Keratinocyte (primary cell): ENCODE measurements at places on chromosomes 6 and 20. TPM values are rescaled to one million over a fixed set of nuclear protein-coding genes. Genes with fewer than 3 reads are reported as not detected.

DNA sequence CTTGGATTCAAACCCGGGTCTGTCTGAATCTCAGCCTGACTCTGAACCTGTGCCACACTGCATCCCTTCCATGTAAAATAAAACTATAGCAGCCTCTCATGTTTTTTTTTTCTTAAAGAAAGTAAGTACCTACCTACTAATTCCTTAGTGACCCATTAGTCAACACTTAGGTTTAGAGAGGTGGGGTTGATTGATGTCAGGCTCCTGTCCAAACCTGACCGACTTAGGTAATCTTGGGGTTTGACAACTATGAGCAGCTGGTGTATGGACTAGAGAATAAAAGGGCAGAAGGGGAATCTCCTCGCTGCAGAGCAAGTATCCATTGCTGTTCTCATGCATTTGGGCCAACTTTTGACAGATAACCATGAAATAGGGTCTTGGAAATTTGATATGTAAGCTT, 6.5 kb downstream of the NKAIN2 start:
- DNase-seq = no peak

Gene ANGPT4
- not detected in 3 replicates for polyA plus RNA-seq

- DNase-seq = no peak
These were observed 449.9 kb downstream of the DHX35 start for GRCh38 chr20:39412091-39412490.

DNA sequence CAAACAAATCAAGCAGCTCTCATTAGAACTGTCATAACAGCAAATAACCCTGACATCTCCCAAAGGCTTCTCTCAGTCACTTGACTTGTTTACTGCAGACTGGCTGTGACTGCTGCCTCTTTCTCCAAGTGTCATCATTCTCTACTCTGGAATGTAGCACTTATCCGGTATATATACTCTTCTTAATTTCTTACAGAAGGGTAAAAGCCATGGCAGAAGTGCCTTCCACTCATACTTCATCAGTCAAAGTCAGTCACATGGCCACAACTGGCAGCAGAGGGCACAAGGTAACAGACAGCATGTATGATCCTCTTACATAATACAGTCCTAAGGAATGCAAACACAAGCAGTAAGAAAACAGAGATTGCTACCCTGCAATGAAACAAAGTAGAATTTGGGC, 9.3 kb downstream of the NAPB start:
- DNase-seq = no peak

DNA sequence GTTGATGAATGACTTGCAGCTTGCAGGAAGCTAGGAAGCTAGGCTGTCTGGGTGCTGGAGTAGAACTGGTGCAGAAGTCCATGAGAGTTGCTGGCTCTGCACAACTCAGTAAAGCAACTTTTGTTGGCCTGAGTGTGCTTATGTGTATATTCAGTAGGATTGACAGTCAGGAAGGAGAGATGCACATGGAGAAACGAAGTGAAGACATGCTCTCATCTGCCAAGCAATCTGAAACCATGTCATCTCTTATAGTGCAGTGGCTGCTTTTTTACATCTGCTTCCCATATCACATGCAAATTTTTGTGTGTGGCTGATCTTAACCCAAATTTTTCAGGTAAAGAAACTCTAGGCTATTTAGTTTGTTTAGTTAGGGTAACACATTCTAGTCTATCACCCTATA, 252.4 kb upstream of the HS3ST5 start:
- DNase-seq = no peak

GRCh38 chr6:125797120-125797885, 6.5 kb downstream of the NCOA7 start:
- no peak for DNase-seq

GRCh38 chr6:16279243-16279642, 40.9 kb downstream of the GMPR start:
- no peak for DNase-seq

DNA sequence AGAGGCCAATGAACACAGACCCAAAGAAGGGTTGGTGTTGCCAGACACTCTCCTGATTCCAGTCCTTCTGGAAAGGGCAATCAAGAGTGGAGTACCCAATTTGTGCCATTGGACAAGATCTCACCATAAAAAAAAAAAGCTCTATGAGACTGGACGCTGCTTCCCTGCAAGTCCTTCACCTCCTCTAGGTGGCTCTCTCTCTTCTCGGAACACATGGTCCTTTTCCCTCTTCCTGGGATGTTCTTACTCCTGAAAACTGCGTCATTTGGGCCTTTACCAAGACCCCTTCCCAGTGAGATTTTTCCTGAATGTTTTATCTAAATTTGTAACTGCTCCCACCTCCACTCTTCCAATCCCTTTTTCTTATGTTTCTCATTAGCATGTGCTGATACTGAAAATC, 280.8 kb downstream of the FOXA2 start:
- DNase-seq = no peak

- no peak for DNase-seq
These were observed 59.5 kb downstream of the NINL start for GRCh38 chr20:25525867-25526266.

DNA sequence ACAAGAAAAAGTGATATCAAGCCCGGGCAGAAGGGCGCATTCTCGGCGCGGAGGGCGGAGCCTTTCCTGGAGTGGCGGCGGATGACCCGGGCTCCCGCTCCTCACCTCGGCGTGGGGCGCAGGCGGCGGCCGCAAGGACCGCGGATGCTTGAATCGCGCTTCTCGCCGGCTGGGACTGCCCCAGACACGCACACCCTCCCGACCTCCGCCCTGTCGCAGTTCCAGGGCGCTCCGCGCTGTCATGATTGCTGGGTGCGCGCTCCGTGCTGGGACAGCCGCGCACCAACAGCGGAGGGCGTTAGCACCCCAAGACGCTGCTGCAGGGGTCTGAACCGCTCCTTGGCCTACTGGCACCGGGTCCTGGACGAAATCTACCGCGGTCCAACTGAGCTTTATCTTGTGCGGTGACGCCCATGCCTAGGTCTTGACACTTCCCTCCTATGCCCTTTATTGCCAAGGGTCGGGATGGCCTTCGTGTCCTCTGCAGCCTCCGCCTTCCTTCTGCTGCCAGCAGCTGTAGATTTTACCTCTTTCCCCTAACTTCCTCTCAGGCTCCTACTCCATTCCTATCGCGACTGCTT, 43.3 kb downstream of the IRAK1BP1 start:
- DNase-seq = no peak

Gene DNMT3B
- polyA plus RNA-seq = 0.68 to 1.1 TPM (median 0.86 TPM) in 3 replicates

Gene C6orf141
- 20.7 to 59.1 TPM (median 51.6 TPM) in 3 replicates for polyA plus RNA-seq

GRCh38 chr6:37085198-37085597, 79.7 kb downstream of the FGD2 start:
- no peak for DNase-seq

GRCh38 chr6:38792356-38792755, 77.2 kb downstream of the DNAH8 start:
- DNase-seq = no peak
